ENCODE measurements at places on chromosomes 4 and X.

- DNase-seq: no peak
Observed at GRCh38 chr4:5143940-5144339, 92.7 kb downstream of the STK32B start.

- no peak for DNase-seq
Observed at GRCh38 chrX:34810364-34810763, 132.2 kb upstream of the FAM47B start.

- no peak for DNase-seq
Observed at GRCh38 chrX:96182366-96182765, 502.3 kb upstream of the DIAPH2 start.

DNA sequence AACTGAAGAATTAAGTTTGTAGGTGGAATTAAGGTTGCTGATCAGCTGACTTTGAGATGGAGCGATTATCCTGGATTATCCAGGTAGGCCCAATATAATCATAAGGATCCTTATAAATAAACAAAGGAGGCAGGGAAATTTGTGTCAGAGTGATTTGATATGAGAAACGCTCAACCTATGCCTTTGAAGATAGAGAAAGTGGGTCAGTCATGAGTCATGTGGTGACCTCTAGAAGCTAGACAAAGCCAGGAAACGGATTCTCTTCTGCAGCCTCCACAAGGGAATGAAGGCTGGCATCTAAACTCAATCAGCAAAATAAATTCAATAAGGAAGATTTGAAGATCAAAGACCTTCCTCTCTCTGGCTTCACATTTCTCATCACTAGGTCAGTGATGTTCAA, 41.5 kb upstream of the SMIM10 start:
- no peak for DNase-seq
